T-helper 2 cell (primary cell): ENCODE measurements at places on chromosomes 7 and 10.

- DNase-seq, result peak; percentile 4
Measured at GRCh38 chr10:8035006-8035640, 19.4 kb upstream of the GATA3 start.

DNA sequence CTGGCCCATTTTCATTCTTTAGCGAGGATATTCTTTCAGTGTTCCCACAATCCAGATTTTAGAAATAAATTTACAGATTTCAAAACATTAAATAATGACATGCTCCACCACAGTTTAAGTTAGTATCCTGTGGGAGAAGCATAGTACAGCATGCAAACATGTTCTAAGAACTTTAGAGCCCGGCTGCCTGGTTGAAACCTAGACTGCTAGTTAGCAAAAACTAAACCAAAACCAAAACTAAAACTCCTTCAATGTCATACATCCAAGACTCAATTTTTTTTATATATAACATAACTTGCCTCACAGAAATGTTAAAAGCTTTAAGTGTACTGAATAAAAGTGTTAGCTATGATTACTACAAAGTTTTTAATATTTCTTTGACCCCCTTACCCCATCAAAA lies 17.0 kb downstream of the TRA2A start:
- DNase-seq, result no peak

- DNase-seq, result no peak
Measured at GRCh38 chr10:22365644-22366434, 20.5 kb downstream of the SPAG6 start.

DNA sequence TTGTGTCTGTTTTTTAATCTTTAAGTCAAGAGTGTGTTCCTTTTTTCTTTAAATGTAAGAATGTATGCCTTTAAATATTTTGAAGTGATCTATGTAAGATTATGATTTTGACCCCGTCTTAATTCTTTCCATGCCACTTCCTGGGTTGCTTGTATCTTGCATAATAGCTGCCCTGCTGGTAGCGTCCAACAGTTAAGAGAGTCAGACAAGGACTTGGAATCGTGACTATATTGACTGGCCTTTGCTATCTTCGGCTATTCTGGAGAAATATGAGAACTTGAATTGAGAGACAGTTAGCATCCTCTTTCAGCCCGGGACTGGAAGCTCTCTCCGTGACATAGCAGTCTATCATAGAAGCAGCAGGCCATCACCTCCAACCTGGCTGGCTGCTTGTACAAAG lies 13.0 kb downstream of the NRP1 start:
- no peak for DNase-seq

GRCh38 chr7:153433223-153433622 lies 619.0 kb upstream of the DPP6 start:
- no peak for DNase-seq

- DNase-seq, result no peak
Measured at GRCh38 chr10:71228875-71229675, 16.7 kb downstream of the UNC5B start.

GRCh38 chr7:95424716-95425115 lies 10.1 kb downstream of the PON2 start:
- no peak for DNase-seq

DNA sequence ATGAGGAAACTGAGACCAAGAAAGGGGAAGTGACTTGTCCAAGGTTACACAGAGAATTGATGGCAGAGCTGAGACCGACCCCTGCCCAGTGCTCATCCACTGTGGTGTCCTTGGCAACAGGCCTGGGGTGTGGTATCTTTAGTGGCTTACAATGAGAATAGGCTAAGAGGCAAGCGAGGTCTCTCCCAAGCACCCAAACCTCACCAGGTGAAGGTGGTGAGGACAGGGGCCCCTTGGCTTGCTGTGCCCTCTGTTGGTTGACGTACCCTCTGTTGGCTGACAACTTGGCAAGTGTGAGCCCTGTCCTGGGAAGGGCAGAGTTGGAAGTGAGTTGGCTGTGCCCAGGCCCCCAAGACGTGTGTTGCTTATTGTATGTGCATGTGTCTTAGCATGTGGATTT lies 166.9 kb downstream of the GRK5 start:
- no peak for DNase-seq

DNA sequence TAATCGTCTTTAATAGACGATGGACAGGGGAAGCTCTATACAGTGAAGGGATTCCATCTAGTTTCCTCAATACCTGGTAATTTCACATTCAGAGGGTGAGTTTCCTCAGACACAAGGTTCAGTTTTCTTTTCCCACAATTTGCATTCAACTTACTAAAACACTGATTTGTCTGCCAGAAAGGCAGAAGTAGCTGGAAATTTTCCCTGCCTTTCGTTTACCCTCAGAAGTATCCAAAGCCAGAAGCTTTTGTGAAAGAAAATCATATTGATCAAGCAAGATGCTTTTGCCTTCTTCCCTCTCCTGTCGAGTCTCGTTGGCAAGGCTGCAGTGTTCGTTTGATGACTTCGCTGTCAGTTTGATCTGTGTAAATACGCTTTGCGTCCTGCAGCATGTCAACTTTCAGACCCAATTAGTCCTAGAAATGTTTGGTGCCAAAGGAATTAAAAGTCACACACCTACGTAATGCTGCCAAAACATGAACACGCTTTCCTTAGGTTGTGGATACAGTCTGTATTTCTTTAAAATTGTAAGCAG lies 631.9 kb upstream of the FOXK1 start:
- no peak for DNase-seq

DNA sequence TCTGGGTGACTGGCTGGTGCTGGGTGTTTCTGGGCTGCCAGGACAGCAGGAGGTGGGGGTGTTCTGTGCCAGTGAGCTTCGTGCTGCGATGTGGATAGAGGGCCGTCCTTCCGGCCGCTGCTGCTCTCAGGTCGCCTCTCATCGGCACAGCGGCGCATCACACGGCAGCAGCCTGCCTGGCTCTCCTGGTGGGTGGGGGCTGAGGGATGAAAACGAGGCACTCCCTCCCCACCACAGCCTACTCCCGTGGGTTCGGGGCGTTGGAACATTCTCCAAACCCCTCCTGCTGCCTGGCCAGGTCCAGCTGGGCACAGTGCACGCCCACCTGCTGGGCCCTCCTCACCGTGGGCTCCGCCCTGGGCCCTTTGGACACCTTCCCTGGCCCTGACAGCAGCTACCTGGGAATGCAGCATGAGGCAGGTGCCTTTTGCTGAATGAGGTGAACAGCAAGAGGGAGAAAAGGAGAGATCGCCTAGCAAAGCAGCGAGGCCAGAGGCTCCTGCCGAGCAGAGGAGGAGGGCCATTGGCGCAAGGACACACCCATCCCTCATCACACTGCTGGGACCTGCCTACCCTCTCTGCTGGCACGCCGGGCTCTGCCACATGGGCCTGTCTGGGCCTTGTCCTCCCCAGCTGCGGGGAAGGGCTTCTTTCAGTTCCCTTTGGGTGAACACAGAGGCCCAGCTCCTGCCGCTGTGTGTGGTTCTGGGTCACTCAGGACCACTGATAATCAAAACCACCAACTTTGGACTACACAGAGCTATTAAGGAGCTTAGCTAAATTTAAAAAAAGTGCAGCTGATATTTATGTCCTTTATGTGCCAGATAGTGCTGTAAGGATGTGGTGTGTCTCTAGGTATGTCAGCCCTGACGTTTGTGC lies 33.4 kb downstream of the INPP5A start:
- no peak for DNase-seq

DNA sequence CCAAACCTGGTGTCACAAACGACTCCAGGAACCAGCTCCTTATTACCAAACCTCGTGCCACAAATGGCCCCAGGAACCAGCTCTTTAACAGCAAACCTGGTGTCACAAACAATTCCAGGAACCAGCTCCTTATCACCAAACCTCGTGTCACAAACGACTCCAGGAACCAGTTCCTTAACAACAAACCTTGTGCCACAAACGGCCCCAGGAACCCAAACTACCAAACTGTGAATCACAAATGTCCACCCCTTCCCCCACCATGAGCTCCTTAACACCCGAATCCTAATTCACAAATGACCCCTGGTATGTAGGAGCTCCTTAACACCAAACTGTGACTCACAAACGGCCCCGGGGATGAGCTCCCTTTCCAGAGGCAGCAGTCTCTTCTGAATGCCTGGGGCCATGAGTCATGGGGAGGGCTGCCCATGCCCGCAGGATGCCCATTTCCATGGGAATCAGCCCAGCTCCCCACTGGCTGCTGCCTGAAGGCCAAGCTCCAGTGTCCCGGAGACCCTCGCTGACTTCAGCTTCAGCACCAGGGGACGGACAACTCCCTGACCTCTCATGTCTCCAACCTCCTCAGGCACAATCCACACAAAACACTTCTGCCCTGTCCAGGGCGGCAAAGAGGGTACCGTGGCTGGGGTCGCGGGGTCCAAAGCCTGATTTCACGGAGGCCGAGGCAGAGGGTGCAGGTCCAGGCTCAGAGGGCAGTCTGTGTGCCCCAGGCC lies 213.1 kb downstream of the ELFN1 start:
- DNase-seq, result no peak

DNA sequence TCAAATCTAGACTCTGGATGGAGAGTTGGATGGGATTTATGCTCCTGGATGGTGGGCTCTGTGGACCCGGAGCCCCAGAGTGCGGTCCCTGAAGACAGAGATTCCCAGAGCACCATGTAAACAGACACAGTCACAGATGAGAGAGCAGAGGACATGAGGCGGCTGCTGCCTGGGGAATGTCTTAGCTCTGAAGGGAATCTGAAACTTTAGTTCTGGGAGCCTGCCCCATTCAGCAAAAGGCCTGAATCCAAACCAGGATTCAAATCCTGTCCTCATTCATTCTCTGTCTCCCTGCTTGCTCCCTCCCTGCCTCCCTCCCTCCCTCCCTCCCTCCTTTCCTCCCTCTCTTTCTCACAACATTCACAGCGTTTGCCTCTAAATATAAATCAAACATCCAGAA lies 49.5 kb upstream of the CALD1 start:
- DNase-seq, result no peak

- no peak for DNase-seq
Measured at GRCh38 chr10:89531359-89531758, 4.0 kb downstream of the SLC16A12 start.

GRCh38 chr10:72742797-72743196 lies 50.9 kb downstream of the MCU start:
- no peak for DNase-seq

GRCh38 chr10:22700489-22700888 lies 13.9 kb downstream of the PIP4K2A start:
- DNase-seq, result no peak

DNA sequence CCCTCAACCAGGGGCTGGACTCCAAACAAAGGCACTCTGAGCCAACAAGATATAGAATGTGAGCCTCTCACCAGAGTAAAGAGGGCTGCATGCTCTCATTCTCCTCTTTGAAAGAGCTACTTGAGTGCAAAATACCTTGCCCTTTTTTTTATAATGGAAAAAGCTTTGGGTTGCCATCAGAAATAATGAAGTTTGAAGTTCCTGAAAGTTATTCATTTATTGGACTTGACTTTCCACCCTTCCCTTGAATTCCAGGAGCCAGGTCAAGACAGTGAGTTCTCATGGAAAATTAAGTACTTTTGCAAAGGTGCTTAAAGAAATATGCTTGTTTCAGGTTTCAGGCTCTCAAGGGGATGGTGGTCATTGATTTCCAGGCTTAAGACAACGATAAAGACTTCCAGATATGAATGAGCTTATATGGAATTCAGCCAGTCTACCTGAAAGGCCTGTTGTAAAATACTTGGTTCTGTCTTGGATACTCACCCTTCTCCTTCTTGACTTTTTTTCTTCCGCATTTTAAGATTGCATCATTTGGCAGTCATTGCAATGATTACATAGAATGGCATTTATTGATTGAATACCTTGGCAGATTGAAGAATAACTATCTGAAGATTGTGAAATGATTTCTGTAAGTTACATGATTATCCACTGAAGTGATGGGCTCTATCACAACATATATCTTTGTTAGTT lies 696.4 kb downstream of the INHBA start:
- no peak for DNase-seq

DNA sequence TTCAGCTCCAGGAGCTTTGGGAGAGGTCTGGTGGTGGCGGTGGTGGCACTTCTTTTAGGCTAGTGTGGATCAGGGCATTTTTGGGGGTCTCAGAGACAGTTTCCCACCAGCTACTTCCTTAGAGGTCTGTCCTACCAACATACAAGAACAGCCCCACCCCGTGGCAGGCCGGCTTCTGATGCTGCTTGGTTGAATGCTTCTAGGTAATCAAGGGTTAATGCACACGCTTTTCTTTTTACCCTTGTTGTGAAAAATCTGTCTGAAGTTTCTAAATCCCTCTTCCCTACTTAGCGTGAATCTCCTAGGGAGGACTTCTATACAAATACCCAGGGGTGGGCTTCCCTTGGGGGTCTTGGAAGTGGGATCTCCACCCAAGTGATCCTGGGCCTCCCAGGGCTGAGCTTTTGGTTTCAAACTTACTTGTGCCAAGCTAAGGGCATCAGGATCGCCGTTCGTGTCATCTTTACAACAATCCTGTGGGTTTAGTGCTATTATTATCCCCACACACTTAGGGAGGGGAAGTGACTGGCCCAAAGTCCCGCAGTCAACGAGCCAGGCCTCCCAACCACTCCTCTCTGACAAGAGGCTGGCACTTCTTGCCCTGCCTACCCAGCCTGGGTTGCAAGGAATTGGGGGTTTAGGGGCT lies 1.7 kb downstream of the SH2B2 start:
- no peak for DNase-seq

DNA sequence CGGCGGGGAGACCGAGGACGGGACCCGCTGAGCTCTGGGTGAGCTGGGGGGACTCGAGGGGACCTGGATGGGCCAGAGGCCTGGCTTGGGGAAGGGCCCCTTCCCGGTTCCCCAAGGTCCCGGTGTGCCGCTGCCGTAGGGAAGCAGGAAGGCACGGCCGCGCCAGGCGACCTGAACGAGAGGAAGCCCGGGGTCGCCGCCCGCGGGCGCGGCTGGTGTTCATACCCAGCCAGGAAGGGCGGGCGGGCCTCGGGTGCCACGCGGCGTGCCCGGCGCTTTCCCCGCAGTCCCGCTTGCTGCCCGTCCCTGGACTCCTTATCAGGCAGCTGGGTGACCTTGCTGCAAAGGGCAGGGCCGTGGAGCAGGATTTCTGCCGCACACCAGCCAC lies 38.0 kb downstream of the ZNF777 start:
- DNase-seq, result peak; percentile 31

DNA sequence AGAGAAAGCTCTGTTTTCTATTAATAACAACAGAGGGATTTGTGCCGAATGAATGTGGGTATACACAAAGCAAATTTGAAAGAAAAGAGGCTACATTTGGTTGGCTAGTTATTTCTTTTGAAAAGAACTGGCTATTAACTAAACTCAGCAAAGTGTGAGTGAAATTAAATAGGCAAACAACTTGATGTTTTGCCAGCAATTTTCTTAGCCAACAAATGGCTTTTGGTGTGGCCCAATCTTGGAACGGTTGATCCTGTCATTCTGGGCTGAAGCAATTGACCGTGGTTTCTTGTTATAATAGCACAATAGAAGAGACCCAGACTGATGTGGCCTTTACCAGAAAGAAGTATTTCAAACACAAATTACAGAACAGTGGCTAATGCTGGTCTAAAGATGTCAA lies 898.6 kb downstream of the KCNMA1 start:
- no peak for DNase-seq

GRCh38 chr7:131285556-131285955 lies 42.1 kb upstream of the MKLN1 start:
- DNase-seq, result no peak
